ENCODE measurements at places on chromosomes 2 and 18. TPM values are rescaled to one million over a fixed set of nuclear protein-coding genes. Genes with fewer than 3 reads are reported as not detected.

Gene CCDC138
- total RNA-seq = 6.6 TPM

Gene GCG
- not detected for total RNA-seq

Gene NYAP2
- not detected for total RNA-seq

Gene CD207
- total RNA-seq = not detected

Gene IL18RAP
- not detected for total RNA-seq

Gene CAVIN2
- 18.6 TPM for total RNA-seq

Gene CABYR
- total RNA-seq = 2.9 TPM

Gene IL36RN
- under 0.01 TPM for total RNA-seq

Gene CROCC2
- total RNA-seq = not detected
